Body of pancreas (tissue), 4 donors: ENCODE measurements at places on chromosomes 11 and 22.

GRCh38 chr11:44927174-44927661 is 23.5 kb downstream of the TP53I11 start:
- H3K27ac ChIP-seq, result no peak overlapping the region
- DNase-seq, result peak; percentile 76
- no peaks in the 10 kb centered on the region for H3K4me1 ChIP-seq
- no peaks in the 10 kb centered on the region for H3K27me3 ChIP-seq
- H3K4me3 ChIP-seq, result no peak overlapping the region
- H3K36me3 ChIP-seq, result no peaks in the 10 kb centered on the region

- H3K27me3 ChIP-seq, result peaks cover 11% of the 10 kb centered on the region
- H3K4me1 ChIP-seq, result peaks cover 38% of the 10 kb centered on the region
- DNase-seq, result no peak
- no peak overlapping the region for H3K4me3 ChIP-seq
- H3K27ac ChIP-seq, result no peak overlapping the region
- no peaks in the 10 kb centered on the region for H3K36me3 ChIP-seq
Measured at GRCh38 chr22:45010532-45010900, 711 bp upstream of the PHF21B start.

- H3K36me3 ChIP-seq, result no peaks in the 10 kb centered on the region
- peak overlapping the region; percentile 85 for H3K27ac ChIP-seq
- no peak overlapping the region for H3K4me3 ChIP-seq
- H3K27me3 ChIP-seq, result no peaks in the 10 kb centered on the region
Measured at GRCh38 chr11:117816846-117817367, 7.6 kb downstream of the FXYD2 start.

DNA sequence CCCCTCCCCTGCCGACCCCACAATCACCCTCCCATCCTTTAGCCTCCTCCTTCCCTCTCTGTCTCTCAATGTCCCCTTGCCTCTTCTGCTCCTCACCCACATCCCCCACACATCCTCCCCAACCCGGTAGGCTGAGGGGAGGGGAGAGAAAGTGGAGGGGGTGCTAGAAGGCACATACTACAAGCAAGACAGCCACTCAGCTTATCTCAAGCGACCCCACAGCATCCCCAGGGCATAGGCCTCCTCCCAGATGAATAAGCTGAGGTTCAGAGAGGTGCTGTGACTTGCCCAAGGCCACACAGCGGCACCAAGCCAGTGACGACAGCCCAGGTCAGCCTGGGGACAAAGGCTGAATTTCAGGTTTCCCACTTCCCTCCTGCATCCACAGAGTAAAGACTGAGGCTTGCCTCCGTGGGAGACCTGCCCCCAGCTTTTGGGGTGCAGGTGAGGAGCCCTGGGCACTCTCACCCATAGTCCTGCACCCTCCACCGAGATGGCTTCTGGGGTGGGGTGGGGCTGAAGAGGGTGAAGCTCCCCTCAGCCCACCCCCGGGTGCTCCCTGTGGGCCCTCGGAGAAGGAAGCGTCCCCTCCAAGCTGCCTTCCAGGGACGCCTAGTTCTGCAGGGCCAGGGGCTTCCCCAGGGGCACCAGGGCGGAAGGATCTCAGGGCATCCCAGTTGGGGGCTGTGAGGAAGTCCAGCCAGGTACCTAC is 511 bp downstream of the RAC2 start:
- no peak overlapping the region for H3K27ac ChIP-seq
- no peak for DNase-seq
- peaks cover 3% of the 10 kb centered on the region for H3K4me1 ChIP-seq

GRCh38 chr11:22177186-22177585 is 15.7 kb upstream of the ANO5 start:
- no peak overlapping the region for H3K4me3 ChIP-seq
- no peaks in the 10 kb centered on the region for H3K27me3 ChIP-seq

GRCh38 chr11:85787809-85788760 is 22.9 kb downstream of the SYTL2 start:
- H3K4me1 ChIP-seq, result peaks cover 7% of the 10 kb centered on the region
- H3K36me3 ChIP-seq, result no peaks in the 10 kb centered on the region
- no peak overlapping the region for H3K4me3 ChIP-seq
- no peaks in the 10 kb centered on the region for H3K27me3 ChIP-seq
